ENCODE measurements at places on chromosomes 12 and 14.

- no peak for DNase-seq
Measured at GRCh38 chr12:116299665-116300328, 22.3 kb upstream of the MED13L start.

DNA sequence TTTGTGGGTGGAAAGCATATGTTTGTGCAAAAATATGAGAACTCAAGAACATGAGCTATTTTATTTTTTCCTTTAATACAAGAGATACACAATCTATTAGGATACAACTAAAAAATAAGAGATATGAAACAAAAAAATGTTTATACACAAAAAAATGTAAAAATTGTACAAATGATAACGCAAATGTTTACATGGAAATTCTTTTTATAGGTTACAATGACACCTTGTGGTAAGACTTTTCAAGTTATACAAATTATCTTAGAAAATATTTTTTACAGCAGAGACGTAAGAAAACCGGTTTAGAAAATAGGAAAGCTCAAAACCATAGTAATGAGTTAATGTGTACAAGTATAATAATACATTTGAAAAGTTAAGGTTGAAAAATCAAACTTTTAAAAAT is 25.5 kb downstream of the CEP83 start:
- no peak for DNase-seq

GRCh38 chr12:116338064-116338846 is 60.8 kb upstream of the MED13L start:
- no peak for DNase-seq

GRCh38 chr12:58870595-58870994 is 49.7 kb downstream of the LRIG3 start:
- DNase-seq = no peak

GRCh38 chr12:94779485-94779884 is 129.1 kb upstream of the TMCC3 start:
- DNase-seq = no peak

GRCh38 chr12:127340381-127340780 is 926.6 kb upstream of the TMEM132C start:
- DNase-seq = no peak

GRCh38 chr12:130128790-130129735 is 33.2 kb upstream of the FZD10 start:
- no peak for DNase-seq

DNA sequence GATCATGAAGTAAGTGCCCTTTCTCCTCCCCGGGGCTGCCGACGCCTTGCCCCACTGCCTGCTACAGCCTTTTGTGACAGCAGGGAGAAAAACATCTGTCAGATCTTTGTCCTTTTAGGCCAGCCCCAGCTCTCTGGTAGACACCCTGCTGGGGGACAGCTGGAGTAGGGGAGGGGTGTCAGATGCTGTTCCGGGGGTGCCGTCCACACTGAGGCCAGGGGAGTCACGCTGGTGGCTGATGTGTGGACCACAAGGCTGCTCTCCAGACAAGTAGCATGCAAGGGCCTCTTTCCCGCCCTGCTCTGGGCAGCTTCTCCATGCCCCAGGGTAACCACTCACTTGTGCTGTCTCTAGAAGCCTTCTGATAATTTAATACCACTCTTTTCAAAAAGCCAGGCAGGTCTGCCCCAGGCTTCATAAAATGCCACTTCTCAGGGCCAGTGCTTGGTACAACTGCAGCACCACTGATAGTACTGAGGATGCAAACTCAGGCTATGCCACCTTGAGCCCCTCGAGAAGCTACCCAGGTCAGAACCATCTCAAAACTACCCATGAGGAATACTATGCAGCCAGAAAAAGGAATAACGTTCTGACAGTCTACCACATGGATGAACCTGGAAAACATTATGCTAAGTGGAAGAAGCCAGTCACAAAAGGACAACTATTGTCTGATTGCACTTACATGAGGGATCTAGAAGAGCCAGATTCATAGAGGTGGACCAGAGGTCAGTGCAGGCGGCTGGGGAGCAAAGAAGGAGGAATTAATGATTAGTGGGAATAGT is 66.0 kb upstream of the RIN3 start:
- no peak for DNase-seq

GRCh38 chr12:122062832-122063693 is 15.5 kb upstream of the MLXIP start:
- DNase-seq = no peak

DNA sequence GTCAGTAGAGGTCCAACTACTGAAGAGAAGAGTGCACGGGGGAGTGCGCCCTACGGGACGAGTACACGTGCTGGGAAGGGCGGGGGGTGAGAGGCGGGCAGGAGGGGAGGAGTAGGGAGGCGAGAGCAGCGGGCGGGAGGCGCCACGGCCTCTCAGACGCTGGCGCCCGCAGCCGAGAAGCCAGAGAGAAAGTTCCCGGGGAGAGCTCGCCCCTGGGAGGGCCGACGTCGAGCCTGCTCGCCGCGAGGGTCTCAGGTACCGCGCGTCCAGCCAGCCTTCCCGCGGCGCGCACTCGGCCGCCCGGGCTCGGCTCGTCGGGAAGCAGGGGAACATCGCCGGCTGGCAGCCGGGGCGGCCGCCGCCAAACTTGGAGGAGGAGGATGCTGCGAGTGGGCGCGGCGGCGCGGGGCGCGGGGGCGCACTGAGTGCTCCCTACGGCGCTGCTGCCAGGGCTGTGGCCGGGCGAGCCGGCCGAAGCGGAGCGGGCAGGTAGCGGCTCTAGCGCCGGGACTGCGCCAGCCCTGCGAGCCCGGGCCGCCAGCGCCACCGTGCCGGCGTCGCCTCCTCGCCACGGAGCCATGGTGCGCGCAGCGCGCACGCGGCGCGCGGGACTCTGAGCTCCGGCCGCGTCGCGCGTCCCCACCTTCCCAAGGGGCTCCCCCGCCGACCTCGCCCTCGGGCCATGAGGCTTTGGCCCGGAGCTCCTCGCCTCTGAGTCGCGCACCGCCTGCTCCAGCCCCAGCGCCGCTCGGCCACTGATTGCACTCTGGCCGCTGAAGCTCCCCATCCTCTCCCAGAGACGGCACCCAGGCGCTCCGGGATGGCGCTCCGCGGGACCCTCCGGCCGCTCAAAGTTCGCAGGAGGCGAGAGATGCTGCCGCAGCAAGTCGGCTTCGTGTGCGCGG is at the start of gene SLC24A4:
Gene SLC24A4, plus strand, starts transcription at position 155 of the 905 bp plus-strand sequence. Its CDS starts 666 bp downstream, at position 821.
- DNase-seq = no peak

DNA sequence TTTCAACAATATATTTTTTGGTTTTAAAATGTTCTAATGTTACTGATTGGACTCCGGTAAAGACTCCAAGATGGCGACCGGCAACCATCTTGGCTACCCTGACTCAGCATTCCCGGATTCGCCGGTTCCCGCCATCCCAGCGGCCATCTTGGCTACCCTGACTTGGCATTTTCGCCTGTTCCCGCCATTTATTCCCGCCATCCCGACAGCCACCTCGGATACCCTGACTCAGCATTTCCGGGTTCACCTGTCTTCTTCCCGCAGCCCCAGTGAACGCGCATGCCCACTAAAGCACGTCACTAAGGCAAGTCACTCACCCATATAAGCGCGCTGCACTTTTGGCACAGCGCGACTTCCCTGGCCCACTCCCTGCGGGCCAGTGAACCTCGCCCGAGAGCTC is 9.0 kb upstream of the LRFN5 start:
- no peak for DNase-seq

DNA sequence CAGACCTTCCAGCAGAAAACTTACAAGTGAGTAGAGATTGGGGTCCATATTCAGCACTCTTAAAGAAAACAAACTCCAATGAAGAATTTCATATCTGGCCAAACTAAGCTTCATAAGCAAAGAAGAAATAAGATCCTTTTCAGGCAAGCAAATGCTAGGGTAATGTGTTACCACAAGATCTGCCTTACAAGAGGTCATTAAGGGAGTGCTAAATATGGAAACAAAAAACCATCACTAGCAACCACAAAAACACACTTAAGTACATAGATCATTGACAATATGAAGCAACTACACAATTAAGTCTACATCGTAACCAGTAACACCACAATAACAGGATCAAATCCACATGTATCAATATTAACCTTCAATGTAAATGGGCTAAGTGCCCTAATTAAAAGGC is 47.1 kb upstream of the CLEC14A start:
- no peak for DNase-seq

Data from iPS DF 6.9 (cell line).